ENCODE measurements at places on chromosomes 6 and 20.

GRCh38 chr20:43844778-43845614 lies 69.7 kb upstream of the TOX2 start:
- DNase-seq = no peak

DNA sequence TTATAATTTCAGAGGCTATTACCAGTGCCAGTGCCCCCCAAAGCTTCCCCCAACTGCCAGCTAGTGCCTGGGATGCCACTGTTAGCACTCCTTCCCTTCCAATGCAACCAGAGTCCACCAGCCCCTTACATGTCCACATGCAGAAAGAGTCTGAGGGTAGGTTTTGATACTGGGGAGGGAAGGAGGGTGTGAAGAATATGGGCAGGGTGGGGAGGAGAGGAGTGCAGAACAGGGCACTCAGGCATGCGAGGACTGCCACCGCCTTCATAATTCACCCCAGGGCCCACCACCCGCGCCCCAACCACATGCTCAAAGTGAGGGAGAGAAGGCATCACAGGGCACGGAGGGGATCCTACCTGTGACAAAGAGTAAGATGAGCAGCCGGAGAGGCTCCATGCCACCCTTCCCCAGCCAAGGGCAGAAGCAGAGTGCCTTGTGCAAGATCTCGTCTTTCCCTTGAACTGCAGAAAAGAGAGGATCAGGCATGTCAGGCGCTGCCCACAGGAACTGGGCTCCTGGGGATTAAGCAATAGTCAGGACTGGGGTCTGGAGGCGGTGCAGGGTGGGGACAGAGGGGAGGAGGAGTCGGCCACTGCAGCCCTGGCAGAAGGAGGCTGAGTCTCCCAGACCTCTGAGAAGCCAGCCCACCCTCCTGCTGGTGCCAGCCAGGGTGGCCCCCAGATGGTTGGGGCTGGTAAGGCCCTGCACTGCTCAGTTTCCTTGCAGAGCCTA lies at the start of gene TREM2:
TREM2 (minus strand) TSS at position 430 of the 732 bp plus-strand sequence; CDS start at position 396, 34 bp downstream.
- no peak for DNase-seq

GRCh38 chr6:89669002-89669401 lies 30.5 kb upstream of the LYRM2 start:
- DNase-seq = no peak

- no peak for DNase-seq
Measured at GRCh38 chr6:149711711-149712110, 6.2 kb downstream of the LATS1 start.

GRCh38 chr6:146408583-146408982 lies 135.1 kb upstream of the RAB32 start:
- no peak for DNase-seq

- no peak for DNase-seq
Measured at GRCh38 chr20:37456948-37457347, 64.1 kb upstream of the NNAT start.

DNA sequence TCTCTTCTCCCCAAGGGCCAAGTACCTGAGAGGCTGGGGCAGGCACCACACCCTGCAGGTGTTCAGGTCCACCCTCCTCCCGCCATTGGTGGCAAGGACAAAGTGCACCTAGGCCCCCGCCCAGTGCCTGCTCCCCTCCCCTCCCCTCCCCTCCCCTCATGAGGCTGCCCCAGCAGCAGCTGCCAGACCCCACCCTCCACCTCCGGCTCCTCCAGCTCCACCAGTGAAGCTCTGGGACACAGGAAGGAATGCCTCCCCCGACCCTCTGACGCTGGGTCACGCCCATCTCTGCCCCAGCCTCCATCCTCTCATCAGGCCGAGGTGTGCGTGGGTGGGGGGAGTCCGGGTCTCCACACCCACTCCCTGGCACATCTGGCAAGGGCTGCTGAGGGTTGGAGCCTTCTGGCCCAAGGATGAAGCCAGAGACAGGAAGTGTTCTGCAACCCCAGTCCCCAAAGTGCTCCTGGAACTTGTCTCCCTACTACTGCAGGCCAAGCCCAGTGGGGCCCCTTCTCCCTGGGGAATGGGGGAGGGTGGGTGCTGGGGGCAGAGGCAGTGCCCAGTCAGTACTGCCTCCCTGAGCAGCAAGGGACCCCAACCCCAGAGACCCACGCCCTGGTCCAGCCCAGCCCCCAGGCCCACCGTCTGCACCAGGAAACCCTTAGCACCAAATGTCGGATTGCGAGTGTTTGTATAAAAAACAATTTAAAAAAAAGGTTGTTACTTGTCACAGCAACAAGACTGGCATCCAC lies 1.6 kb upstream of the UCKL1 start:
- no peak for DNase-seq
